Right ventricle myocardium superior (tissue), 1 donor: ENCODE measurements at places on chromosomes 2 and 18. TPM values are rescaled to one million over a fixed set of nuclear protein-coding genes. Genes with fewer than 3 reads are reported as not detected.
A peak's percentile ranks its signal among the peaks of the same experiment; 100 is the strongest.

GRCh38 chr2:174753038-174753633 lies 11.1 kb downstream of the CHRNA1 start:
- no peak for DNase-seq

DNA sequence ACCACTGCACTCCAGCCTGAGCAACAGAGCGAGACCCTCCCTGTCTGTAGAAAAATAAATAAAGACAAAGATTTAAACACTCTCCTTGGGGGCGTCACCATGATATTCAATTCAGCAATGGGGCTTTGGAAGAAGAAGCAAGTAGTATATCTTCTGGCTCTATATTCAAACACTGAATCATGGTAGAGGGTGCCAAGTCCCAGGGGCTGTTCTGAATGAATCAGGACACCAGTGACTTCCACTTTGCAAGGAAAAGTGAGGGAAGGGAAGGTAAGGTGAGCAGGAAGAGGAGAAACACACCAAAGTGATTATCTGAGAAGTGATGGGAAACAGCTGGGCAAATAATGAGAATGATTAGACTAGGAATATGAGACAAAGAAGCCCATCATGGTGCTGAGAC lies 80.5 kb downstream of the AAK1 start:
- no peak for DNase-seq

DNA sequence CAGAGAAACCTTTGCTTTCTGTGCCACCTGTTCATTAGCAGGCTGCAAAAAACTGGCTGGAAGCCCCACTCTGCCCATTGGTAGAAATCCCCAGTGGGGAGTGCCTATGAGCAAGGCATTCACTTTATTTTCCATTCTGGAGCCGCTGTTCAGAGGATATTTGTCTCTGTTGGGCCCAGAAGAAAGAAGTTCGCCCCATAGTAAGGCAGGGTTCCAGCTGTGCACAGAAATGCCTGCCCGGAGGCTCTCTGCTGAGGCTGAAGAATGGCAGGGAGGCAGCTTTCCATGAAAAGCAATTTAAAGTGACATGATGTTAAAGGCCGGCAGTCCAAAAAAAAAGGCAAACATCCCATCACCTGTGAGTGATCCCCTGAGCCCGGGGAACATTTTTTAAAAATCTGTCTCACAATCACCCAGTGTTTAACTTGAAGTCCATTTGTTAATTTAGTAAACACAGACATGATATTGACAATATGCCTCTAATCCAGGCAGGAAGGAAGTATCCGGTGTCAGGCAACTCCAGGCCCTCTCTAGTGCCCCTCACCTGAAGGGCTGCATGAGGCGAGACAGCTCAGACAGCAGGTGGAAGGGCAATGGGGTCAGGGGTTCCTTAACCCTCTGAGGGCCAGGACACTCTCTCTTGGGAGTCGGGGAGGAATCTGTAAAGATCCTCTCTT lies 265.1 kb upstream of the SIX2 start:
- no peak for DNase-seq

DNA sequence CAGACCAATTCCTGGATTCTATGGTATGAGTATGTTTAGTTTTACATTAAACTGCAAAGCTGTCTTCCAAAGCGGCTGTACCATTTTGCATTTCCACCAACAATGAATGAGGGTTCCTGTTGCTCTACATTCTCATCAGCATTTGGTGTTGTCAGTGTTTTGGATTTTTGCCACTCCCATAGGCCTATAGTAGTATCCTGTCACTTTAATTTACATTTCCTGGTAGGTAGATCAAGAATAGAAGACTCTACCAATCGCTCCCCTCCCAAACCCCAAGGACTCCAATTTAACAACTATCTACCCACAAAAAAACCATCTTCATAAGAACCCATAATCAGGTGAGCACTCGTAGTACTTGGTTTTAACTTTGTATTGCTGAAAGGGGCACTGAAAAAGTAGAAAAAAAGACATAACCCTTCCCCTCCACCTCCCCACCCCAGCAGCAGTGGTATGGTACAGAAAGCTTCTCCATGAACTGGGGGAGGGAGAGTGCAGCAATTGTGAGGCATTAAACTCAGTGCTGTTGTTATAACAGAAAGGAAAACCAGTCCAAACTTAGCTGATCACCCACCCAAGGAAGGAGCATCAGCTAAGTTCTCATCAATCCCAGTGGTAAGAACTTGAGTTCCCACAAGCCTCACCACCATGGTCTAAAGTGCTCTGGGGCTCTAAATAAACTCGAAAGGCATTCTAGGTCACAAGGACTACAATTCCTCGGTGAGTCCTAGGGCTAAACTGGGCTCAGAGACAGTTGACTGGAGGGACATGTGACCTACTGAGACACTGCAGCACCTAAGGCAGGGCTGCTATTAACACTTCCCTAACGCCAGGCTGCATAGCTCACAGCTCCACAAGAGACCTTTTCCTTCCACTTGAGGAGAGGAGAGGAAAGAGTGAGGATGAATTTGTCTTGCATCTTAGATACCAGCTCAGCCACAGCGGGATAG lies 35.5 kb upstream of the CYTIP start:
- DNase-seq, result no peak

DNA sequence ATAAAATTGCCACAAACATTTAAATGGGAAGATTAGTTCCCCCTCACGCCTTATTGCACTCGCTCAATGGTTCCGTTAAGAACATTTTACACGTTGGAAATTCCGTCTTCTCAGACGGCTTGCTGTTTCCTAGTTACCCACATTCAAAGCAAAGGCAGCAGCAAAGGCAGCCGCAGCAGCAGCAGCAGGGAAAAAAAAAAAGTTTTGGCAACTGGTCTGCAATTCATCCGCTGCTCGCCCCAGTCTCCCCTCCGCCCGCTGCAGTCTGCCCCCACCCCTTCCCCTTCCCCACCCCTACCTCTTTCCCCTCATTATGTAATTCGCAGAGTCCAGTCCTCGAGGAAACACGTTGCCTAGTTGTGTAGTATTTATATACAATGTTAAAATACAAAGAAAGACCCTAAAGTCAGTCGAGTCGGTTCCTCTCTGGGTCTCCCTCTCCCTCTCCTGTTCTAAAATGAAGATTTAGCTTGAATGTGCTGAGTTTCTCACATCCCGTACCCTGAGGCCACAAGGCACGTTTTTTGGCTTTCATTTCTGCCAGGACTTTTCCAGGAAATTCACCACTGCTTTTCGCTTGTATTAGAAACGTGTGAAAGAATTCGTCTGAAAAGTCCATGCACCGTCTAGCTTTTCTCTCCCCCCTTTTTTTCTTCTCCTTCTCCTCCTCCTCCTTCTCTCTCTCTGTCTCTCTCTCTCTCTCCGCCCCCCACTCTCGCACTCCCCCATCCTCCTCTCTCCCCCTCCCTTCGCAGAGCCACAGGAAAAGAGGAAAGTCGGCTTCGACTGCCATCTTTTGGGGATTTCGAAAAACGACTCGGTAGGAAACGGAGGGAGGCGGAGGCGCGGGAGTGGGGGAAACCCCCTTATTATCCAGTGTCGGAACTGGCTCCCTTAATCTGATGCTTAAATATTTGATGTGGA lies 140.0 kb downstream of the MEIS1 start:
- DNase-seq, result peak; percentile 60

DNA sequence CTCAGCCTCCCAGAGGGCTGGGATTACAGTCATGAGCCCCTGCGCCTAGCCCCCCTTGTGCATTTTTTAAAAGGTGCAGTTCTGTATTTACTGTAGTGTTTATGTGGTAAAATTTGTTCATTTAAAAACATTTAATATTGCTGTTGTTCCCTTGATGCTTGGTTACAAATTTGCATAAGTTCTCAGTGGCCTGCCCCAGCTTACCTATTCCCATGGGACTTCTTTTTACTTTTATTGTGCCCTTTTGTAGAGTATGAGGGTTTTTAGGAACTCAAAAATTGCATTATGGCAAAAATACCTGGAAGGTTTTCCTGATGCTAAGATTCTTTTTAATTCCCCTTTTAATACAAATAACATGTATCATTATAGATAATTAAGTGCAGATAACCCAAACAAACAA lies 63.0 kb downstream of the DGKD start:
- no peak for DNase-seq

DNA sequence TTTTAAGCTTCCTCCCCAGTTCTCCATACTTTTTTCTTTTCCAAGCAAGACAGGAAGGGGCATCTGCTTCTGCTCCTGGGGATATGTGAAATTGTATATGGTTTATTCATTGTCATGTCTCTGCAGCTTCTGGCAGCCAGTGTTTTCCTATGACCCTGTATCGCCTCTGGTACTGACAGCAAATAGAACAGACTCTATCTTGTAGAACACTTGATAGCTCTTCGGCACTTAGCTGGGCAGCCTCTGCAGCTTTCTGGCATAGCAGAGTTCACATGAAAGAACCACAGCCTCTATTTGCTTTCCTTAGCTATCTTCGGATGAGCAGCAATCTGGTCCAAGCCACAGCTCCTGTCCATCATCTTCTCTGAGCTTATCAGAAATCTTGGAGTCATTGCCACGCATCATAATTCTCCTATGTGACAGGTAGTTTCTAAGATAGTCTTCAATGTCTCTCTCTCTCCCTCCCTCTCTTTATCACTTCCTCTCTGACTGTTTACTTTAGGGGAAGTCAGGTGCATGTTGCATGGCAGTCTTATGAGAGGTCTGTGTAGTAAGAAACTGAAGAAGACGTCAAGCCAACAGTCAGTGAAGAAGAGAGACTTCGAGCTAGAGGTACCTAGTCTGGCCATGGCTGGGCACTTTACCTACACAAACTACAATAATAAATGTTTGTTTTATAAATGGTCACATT lies 627.7 kb upstream of the CDH2 start:
- no peak for DNase-seq

DNA sequence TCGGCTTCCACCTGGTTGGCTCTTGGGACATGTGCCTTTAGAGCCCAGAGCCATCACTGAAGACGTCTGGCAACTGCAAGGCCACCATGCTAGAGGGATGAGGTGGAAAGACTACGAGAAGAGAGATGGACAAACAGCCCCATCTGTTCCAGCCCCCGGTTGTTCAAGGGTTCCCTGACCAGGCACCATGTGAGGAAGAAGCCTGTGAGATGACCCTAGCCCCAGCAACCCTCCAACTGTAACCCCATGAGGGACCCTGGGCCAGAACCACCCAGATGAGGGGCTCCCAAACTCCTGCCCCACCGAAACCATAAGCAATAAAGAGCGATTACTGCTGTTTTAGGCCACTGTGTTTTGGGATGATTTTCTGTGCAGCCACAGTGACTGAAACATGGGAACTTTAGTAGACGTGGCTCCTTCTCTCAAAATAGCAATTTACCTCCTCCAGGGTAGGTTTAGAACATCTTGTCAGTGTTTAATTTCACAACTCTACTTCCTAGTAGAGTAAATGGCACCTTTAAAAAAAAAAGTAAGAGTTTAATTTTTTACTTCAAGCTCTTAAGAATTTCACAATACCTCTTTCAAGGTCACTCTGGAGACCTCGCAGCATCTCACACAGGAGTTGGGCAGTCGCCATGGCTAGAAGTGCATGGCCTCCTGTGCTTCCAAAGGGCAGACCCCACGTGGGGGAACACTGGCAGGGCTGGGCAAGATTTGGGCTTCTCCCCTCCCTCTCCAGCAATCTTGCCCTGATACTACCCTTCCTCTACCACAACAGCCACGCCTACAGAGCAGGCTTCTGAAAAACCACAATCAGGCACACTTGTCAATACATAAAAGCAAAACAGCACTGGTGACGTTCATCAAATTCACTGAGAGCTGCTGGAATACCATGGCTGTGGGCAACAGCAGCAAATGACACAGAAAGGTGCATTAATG lies 48.8 kb downstream of the TMEM163 start:
- DNase-seq, result no peak

DNA sequence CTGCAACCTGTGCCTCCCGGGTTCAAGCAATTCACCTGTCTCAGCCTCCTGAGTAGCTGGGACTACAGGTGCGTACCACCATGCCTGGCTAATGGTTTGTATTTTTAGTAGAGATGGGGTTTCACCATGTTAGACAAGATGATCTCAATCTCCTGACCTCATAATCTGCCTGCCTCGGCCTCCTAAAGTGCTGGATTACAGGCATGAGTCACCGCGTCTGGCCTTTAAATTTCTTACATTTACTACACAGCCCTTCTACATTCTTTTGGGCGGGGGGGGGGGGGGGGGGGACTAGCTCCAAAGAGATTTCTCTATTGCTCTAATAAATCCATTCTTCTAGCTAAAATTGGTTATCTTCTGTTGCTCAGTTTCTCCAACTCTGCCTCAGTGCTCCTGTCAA lies 964.9 kb upstream of the ACVR2A start:
- no peak for DNase-seq

DNA sequence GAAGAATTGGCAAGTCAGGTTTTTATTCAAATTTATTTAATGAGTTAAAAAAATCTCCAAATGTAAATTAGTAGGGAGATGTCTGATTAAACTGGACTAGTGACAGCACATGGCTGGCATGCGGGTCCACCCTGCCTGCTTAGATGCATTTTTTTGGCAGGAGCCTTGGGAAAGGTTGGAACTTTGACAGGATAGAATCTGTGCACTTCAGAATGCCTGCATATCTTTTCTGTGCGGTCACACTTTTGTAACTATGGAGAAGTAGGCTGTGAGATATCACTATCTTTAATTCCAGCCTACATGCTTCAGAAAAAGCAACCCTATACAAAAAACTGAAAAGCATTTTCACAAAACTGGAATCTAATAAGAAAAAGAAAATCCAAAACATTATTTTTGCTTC lies 317.8 kb downstream of the MBD2 start:
- peak; percentile 47 for DNase-seq

- no peak for DNase-seq
Measured at GRCh38 chr2:102262216-102263129, 48.9 kb upstream of the IL1RL1 start.

GRCh38 chr2:42602218-42602875 lies 33.9 kb downstream of the MTA3 start:
- DNase-seq, result no peak

DNA sequence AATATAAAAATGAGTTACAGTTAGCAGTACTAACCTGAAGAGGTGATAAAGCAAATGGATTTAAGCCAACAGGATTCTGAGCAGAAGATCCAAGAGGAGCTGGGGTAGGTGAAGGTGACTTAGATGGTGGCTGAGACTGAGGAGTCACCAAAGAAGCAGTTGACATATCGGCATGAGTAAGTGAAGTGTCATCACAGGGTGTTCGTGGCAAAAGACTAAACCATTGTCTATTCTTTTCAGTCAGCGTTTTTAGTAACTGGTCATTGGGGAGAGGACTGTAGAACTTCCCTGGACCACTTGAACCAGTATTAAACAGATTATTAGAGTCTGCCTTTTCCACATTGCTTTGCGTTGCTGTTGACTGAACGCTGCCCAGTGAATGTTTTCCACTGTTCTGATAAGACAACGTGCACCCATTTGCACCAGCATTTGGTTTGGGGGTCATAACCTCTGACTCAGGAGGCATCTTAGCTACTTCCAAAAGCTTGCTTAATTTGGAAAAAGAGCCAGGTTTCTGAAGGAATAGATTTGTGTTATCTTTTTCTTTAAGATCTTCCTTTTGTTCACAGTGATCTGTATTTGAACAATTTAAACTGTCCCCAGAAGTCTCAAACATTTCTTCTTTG lies 63.3 kb upstream of the WDSUB1 start:
- no peak for DNase-seq

Gene MEP1B
- not detected for total RNA-seq

Gene CCDC178
- total RNA-seq, result 0.35 TPM

Gene RNF152
- 11.4 TPM for total RNA-seq

Gene CNGA3
- not detected for total RNA-seq

Gene VPS4B
- 15.9 TPM for total RNA-seq

Gene HOXD1
- total RNA-seq, result not detected

Gene CHCHD5
- 18.7 TPM for total RNA-seq

Gene PPP1R1C
- total RNA-seq, result 21.4 TPM
